NCI-H187 treated with DMSO at 0.1 percent for 48 hours (cell line): ENCODE measurements at places on chromosomes 5 and 9.

DNA sequence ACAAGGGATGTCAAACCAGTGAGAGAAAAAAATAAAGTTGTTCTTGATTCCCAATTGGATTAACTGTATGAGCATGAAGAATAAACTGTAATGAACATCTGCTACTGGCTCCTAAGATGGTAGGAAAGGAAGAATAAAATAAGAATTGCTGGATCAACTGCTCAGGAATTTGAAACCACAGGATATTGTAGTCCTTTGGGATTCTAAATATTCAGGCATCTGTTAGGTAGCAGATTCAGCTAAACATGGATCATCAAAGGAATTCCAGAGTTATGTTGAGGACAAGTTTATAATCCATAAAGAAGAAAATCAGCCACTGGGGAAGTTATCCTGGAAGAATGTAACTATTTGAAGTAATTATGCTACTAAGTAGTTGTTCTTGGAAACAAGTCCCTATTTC, 65.8 kb downstream of the ISL1 start:
- no peak for DNase-seq

- DNase-seq = no peak
Observed at GRCh38 chr5:67073045-67073680, 123.4 kb downstream of the CD180 start.

DNA sequence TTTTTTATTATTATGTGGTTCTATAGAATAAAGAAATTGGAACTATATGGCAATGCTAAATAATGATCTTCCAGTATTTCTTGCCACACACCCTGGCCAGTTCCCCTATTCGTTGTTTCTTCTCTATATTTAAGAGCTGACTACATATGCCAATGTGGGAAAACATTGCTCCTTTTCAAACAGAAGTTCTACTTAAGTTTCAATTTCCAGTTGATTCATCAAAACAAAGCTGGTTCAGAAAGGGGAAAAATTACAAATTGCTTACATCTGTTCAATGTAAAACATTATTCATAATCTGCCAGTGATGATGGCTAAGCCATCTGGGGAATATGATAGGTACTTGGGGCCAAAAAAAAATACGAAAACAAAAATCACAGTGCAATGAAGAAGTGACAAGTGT, 76.9 kb downstream of the ST8SIA4 start:
- DNase-seq = no peak

DNA sequence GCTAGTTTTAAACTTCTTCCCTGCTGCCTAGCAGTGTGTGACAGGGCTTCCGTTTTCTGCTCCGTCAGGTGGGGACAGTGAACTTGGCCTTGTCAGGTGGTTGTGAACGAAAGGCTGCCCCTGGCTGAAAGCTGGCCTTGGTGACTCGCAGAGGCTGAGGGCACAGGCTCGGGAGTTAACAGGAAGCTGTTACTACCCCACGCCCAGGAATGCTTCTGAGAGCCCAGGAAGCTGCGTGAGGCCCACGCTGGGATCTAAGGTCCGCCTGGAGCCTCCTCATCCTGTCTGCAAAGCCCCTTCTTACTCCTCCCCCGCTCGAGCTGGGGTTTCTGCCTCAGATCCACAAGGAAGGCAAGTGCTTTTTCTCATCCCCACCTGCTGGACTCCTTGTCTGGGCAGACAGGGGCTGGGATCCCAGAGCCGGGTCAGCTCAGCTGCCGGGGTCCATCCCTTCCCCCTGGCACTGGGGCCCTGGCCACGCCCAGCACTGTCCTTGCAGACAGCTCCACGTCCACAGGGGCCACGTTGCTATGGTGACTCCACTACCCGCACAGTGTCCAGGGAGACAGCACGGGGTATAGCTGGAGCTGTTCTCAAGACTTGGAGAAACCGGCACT, 124.7 kb upstream of the TBC1D2 start:
- DNase-seq = no peak

GRCh38 chr9:82152181-82152580, 163.6 kb downstream of the SPATA31D1 start:
- DNase-seq = no peak

DNA sequence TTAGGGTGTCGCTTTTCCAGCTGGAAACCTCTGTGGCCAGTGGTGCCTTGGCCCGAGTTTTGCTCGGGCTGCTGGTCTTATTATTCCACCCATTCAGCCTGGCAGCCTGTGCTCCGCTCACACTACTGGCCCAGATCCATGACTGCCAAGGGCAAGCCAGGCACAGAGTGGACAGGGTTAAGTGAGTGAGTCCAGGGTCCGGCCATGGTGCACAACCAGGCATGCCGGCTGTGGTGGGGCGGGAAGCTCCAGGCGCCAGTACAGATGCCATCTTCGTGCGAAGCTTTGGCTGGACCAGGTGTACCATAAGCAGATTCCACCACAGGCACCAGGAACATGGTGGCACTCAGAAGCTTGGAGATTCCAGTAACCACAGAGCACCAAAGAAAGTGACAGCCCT, 580.2 kb upstream of the FAM174A start:
- DNase-seq = no peak

DNA sequence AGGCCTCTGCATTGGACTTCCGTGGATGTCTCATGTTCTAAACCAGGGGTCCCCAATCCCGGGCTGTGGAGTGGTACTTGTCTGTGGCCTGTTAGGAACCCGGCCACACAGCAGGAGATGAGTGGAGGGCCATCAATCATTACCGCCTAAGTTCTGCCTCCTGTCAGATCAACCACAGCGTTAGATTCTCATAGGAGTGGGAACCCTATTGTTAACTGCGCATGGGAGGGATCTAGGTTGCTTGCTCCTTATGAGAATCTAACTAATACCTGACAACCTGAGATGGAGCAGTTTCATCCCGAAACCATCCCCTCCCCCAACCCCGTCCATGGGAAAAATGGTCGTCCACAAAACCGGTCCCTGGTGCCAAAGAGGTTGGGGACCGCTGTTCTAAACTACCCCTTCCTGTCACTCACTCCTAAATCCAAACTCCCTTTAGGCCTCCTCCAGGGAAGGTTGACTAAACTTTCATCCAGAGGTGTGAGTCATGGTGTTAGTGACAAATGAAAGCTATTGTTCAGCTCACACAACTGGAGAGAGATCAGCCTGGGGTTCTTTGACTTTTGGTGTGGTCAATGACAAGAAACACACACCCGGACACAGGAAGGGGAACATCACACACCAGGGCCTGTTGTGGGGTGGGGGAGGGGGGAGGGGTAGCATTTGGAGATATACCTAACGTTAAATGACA, 9.5 kb downstream of the KCNV2 start:
- DNase-seq = no peak

- DNase-seq = no peak
Observed at GRCh38 chr5:129094924-129095899, 663 bp downstream of the ISOC1 start.

DNA sequence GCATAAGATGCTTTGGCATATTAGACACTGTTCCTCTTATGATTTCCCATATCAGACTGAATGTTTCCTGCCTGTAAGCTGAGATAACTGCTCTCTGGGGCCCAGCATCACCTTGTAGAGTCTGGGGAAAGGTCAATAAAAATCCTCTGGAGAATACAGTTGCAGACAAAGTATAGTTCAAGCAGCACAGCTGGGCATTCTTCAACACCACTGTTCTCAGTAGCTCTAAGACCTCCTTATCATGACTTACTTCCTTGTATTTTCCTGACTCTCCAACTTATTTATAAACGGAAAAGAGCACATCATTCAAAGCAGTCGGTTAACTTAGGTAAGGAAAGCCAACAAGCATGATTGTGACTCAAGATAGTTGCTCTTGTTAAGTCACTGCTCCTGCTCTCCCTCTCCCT, 208.7 kb upstream of the RASEF start:
- DNase-seq = no peak

DNA sequence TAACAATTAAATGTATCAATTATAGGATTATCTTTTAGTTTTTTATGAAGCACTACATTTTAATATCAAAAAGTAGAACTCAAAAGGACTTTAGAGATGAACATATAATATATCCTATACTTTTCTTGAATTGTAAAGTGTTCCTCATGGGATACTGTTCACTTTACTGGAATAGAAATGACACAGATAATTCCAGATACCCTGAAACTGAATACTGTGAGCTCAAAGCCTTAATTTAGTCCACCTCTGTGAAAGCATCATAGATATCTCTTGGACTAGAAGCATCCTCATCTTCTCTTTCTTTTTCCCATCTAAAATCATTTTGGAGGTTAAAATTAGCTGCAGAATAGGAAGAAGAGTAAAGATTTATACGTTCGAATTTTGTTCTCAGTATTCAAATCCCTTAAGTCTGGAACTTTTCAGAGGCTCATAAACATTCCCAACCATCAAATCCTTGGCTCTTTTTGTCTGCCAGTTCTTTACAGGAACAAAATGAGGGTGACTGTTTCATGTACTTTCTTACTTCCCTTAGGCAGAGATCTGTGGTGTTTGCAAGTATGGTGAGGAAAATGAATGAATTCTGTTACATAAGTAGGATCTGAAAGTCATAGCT, 49.4 kb downstream of the ADAMTS19 start:
- no peak for DNase-seq

DNA sequence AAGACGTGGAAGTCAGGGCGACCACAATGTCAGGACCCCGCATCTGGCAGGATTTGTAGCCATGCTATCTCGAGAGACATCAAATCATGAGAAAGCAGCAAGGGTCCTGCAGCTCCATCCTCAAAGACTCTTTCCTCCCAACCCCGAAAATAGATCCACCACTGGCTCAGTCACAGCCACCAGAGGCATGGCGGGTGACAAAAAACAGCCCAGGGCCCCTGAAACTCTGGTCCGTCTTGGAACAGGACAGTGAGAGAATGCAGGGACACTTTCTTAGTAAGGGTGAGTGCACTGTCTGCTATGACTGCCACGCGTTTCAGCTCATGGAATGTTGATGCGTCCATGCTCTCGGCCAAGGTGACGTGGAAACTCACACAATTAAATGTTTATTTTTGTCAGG, 220.9 kb downstream of the IRX2 start:
- DNase-seq = no peak

DNA sequence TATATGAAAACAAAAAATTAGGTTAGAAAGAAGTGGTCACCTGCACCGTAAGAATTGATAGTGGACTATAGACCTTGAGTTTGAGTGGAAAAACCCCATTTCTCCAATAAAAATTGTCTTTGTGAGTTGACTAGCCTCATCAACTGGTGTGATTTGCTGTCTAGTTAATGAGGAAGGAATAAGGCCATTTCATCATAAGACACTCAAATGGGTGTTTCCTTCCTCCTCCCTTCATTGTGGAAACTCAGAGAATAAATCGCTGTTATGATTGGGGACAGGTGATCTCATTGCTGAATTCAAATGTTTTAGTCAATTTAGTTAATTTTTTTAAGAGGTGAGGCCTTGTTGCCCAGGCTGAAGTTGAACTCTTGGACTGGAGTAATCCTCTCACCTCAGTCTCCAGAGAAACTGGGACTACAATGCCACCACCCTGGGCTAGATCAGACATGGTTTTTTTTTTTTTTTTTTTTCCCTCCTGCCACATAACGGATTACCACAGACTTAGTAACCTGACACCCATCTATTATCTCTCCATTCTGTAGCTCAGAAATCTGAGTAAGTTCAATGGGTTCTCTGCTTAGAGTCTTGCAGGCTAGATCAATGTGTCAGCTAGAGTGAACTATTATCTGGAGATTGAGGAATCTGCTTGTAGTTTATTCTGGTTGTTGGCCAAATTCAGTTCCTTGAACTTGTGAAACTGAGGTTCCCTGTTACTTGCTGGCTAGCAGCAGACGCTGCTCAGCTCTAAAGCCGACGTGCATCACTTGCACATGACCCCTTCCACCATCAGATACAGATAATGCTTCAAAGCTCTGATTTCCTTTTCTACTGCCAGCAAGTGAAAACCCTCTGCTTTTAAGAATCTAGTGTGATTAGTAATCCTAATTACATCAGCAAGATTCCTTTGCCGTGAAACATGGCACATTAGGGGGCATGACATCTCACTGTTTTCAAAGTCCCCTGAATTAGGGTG, 663.8 kb upstream of the CDH9 start:
- no peak for DNase-seq

GRCh38 chr5:87260604-87261192, 7.0 kb upstream of the RASA1 start:
- DNase-seq = no peak

DNA sequence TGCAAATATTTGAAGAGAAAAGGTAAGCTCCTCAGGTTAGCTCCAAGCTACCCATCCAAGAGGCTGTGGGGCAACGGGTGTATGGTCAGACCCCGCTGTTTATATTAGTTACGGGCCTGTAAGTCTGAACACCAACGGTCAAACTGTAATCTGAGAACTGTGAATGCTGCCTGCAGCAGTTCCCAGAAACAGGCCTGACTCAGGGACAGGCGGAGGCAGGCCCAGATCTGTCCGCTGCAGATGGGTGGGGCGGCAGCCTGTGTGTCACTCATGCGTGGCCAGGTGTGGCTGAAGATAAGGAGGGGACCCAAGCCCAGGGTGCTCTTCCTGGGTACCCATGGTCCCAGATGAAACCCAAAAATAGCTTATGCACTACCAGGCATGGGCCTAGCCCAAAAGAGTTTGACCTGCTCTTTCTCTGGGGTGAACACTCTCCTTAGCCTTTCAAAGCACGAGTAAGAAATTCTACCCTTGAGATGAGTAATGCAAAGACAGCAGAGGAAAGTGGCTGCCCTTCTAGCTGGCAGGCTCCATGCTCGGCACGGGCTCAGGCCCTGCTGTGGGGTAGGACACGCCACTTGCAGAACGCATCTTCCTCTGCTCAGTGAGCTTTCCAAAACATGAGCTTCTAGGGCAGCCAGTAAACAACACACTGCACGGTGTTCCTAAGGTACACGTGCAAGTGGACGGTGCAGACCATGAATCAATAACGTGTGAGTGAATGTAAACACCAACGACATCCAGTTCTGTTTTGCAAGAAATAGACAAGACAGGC, 9.1 kb downstream of the UBAC1 start:
- DNase-seq = peak; percentile 14

DNA sequence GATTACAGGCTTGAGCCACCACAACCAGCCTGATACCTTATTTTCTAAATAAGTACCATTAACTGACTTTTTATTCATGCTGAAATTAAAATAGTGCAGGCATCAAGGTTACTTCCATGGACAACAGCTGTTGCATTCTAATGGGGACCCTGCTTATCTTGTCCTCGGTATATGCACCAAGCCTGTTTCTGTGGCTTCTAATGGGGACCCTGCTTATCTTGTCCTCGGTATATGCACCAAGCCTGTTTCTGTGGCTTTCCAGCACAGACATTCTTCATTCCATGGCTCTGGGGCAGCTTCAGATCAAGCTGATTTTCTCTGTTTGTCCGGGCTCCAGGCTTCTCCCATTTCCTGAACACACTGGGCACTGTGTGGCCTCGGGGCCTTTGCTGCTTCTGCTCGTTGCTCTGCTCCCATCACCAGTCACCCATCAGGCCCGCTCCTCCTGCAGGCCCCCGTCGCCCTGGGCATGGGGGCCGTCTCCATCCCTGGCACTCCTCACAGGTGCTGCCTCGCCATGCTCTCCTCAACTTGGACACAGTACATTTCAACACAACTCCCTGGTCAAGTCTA, 30.7 kb downstream of the ZNF354A start:
- no peak for DNase-seq

DNA sequence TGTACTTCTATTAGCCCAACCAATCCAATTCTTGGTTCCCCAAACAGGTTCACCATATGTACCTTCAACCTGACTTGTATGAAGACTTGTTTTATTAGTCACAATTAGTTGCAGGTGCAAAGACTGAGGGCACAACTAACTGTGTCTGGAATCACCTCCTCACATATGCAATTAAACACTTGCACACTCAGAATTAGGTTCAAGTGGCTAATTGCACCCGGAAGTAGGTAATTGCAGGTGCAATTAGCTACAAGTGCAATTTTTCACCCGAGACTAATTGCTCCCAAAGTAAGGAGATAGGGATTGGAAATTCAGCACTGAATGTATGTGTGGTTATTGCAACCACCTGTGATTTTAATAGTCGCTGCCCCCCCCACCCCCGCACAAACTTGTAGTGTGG, 338.9 kb downstream of the ZSWIM6 start:
- DNase-seq = no peak
